ENCODE measurements at places on chromosomes 3 and 15.

GRCh38 chr15:39752246-39752645, 30.4 kb downstream of the FSIP1 start:
- DNase-seq: no peak

DNA sequence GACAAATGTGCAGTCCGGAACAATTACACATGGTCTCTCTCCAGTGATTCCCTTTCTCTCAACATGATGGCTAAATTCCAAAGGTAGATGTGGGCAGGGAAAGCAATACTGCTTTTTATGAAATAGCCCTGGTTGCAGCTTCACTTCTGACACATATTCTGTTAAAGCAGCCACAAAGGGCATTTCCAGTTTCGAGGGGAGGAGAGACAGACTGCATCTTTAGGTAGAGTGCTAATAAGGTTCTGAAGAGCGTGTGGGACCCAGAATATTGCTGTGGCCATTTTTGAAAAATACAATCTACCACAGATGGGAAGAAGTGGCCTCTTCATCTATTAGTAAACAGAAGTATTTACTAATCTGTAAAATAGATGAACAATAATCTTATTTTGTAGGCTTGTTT, 139.3 kb upstream of the PEX5L start:
- no peak for DNase-seq

DNA sequence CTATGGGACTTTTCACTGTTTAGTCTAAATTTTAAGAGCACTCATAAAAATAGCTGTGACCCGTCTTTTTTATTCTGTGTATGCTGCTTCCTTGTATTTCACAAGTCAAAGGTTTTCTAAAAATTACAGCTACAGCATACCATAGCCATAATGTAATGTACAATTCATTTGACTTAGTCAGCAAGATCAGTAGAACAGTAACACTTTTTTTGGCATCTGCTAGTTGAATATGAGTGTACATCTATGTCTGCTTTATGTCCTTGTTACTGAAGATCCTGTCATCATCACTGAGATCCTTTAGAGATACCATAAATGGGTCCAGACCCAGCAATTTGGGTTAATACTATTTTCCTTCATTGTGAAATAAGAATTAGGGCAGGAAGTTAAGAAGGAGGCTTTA, 42.2 kb downstream of the CMSS1 start:
- DNase-seq: peak; percentile 97

- DNase-seq: no peak
Observed at GRCh38 chr3:106161246-106161645, 292.4 kb upstream of the CBLB start.

DNA sequence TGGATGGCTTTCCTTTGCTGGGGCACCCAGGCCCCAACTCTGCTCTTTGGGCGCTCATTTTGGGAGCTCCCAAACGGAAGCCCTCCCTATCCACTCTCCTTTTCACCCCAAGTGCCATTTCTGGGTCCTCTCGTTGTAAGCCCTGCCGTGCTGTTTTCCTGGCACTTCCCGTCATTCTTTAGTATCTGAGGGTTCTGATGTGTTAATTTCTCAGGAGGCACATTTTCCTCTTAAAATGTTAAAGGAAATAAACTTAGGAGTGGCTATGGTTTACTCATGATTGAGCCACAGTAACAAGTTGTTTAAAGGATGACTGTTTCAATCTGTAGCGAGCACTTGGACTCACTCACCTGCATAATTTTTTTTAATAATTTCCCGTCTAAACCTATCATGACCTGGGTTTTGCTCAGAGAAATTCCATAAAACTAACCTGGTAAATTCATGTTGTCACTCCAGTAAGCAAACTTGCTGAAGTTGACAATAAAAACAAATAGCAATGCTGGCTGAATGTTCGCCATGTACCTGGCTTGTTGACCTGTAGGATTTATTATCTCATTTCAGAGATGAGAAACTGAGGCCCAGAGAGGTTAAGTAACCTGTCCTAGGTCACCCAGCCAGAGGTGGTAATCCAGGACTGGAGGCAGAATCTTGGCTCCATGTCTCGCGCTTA, 10.6 kb downstream of the ALDH1A3 start:
- no peak for DNase-seq

DNA sequence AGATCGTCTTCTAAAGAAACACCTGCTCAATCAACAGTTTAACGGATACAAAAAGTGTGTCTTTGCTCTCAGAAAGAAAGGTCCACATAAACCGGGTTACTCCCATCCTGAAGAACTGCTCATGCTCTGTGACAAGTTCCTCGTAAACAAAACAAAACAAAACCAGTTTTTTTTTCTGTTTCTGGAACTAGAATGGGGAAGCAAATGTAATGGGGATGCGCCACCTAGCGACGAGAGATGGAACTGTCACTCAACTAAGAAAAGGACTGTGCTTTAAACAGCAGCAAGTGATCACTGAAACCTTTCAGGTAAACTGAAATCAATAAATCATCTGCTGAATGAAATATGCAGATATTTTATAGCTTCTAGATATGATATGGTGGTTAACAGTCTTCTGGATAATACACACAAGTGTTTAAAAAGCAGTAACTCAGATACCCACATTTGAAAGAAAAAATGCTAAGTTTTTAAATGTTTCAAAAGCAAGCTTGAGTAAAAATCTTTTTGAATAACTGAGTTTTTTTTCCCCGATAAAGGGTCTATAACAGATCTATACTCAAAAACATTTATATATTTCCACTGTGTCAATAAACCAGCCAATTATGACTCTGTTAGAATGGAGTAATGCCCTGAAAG, 10.9 kb downstream of the TM2D3 start:
- peak; percentile 85 for DNase-seq

DNA sequence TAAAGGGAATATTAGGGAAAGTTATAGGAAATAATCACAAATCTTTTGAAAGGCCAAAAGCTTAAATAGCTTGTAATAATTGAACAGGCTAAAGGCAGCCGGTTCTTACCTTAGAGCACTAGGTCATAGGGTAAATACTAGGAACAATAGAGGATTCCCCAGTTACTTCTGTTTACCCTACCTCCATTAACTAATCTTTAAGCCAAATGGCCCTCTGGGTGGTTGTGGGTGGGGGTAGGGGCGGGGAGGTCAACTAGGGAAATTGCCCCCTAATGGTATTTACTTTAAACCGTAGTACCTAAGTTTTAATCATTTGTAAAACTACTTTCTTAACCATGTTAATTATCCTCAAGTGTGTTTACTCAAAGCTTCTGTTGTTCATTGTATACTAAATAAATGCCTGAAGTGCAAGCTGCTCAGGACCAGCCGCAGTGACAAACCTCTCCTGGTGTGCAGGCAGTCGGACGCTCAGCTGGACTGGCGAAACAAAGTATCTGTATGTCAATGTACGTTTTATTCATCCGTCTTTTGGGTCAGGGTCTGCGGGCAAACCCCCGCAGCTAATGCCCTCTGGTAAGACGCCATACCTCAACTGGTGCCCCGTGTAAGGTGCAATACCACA, 18.9 kb downstream of the MAGEL2 start:
- no peak for DNase-seq

GRCh38 chr3:43286841-43287499, 630 bp downstream of the SNRK start:
- peak; percentile 36 for DNase-seq

DNA sequence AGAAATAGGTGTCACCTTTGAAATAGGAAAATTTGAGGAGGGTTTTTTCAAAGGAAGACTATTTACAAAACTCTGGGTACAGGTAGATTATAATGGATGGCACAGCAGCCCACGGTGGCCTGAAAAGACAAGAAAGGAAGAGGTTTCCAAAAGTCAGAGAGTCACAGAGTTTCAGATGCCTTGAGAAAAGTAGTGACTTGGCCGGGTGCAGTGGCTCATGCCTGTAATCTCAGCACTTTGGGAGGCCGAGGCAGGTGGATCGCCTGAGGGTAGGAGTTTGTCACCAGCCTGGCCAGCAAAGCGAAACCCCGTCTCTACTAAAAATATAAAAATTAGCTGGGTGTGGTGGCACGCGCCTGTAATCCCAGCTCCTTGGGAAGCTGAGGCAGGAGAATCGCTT, 35.2 kb downstream of the OSTN start:
- no peak for DNase-seq

GRCh38 chr3:114756506-114757279, 390.4 kb downstream of the ZBTB20 start:
- peak; percentile 35 for DNase-seq

DNA sequence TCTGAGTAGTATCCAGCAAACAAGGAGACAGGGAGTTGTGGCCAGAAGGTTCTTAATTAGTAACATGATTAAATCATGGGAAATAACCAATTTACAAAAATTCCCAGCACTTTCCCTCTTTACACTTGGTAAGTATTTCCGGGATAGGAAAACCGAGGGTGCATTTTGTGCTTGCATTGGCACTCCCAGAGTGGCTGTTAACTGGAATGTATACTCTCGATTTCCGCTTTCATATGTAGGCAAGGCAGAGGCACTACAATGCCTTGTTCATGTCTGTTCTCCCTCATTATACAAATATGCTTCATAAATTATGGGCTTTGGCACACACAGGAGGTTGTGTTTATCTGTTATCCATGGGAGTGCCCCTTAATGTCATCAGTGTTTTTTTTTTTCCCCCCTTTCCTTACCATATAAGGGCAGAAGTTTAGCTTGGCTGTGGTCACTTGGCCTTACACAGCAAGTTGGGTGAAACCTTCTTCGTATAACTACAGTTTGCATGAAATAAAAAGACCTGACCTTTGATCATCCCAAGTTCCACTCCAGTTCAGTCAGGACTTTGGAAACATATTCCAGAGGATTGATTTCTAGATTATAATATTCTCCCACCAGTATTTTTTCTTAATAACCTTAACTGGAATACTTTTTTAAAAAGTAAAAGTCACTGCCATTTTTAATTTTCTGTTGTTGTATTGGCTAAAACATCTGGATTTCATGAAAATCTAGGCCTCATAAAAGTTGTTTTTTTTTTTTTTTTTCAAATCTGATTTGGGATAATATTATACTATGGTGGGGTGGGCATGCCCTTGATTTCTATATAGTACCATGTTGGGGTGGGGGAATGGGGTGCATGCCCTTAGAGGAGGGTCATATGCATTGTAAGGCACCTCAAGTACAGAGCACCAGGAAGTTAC, 8.9 kb downstream of the TPM1 start:
- peak; percentile 93 for DNase-seq

GRCh38 chr3:130341388-130341787, 4.1 kb upstream of the COL6A5 start:
- peak; percentile 38 for DNase-seq

DNA sequence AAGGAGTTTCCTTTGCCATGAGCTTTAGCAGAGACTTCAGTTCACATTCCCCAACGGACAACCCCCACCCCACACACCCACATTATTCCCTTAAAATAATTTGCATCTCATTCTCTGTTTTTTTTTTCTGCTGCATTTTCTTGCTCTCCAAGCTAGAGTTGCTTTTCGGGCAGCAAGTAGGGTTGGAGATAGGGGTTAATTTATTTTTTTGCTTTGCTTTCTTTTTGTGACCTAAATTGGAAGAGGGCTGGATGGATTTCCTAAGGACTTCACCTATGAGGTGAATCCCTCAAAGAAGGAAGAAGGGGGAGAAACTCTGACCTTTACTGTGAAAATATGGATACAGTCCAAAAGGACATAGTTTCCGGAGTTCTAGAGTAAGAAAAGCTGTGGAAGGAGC, 6.6 kb downstream of the SOX2 start:
- DNase-seq: no peak

GRCh38 chr3:150114873-150115540, 144.3 kb upstream of the PFN2 start:
- DNase-seq: no peak

- peak; percentile 47 for DNase-seq
Observed at GRCh38 chr15:96362755-96363651, 32.5 kb downstream of the NR2F2 start.

DNA sequence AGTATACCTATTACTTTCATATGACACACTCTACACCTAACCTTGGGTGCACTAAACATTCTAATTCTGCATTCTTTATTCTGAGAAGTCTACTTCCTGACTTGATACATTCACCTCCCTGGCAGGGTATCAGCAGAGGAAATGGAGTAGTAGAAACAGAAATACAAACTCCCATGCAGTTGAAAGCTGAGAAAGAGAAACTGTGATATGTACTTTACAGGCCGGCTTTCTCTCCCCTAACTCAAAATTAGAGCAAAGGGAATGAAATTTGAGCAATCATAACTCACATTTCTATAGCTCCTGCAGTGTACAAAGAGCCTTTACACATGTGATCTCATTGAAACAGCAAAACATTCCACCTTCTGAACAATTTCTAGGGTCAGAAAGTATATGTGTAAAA, 135.5 kb upstream of the COL8A1 start:
- peak; percentile 17 for DNase-seq

DNA sequence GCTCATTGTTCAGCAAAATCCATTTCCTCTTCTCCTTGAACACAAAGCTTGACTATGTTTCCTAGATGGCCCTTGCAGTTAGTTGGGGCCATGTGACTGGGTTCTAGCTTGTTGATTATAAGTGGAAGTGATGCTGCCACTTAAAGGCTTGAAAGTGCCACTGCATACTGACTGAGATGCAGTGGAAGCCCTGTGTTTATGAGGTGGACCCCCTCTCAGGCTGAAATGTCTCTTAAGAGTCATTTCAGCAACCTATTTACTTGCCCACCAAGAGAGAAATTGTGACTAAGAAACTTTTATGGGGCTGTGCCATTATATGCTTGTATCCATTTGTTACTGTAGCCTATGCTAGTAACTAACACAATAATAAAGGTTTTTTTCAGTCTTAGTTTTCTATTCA, 8.4 kb upstream of the ANP32A start:
- DNase-seq: peak; percentile 36
